ENCODE measurements at places on chromosomes 5 and 9. TPM values are rescaled to one million over a fixed set of nuclear protein-coding genes. Genes with fewer than 3 reads are reported as not detected.
A peak's percentile ranks its signal among the peaks of the same experiment; 100 is the strongest.

GRCh38 chr5:16927613-16928012, 8.5 kb downstream of the MYO10 start:
- DNase-seq, result no peak

DNA sequence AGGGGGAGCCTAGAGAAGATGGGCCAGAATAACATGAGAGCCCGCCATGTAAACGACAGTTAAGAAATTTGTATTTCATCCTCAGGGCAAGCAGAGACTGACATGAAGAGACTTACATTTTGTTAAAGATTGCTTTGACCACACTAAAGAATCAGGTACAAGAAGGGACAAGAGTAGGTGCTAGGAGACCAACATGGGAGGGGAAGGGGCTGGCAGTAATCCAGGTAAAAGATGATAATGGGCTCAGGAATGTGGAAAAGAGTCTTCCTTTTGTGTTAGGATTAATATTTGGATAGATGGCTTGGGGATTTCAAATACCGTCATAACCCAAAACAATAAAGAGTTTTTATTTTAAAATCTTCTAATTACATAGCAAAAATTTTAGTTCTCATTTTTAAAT, 137.3 kb downstream of the ZNF462 start:
- no peak for DNase-seq

DNA sequence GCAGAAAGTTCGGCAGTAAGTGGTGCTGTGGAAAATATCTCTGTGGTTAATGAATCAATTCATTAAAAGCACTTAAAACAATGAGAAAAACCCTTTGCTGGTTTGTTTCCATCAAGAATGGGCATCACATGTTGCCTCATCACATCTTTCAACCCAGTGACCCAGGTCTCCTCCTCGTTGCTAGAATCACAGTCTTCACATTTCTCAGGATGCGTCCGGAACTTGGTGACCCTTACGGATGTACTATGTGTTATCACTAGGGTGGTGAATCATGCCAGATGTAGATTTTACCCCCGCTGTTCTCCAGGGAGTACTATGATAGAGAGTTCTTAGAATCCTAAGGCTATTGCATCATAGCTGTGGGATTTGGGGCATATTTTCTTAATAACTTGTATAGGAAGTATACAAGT, 217.9 kb upstream of the KLF4 start:
- no peak for DNase-seq

DNA sequence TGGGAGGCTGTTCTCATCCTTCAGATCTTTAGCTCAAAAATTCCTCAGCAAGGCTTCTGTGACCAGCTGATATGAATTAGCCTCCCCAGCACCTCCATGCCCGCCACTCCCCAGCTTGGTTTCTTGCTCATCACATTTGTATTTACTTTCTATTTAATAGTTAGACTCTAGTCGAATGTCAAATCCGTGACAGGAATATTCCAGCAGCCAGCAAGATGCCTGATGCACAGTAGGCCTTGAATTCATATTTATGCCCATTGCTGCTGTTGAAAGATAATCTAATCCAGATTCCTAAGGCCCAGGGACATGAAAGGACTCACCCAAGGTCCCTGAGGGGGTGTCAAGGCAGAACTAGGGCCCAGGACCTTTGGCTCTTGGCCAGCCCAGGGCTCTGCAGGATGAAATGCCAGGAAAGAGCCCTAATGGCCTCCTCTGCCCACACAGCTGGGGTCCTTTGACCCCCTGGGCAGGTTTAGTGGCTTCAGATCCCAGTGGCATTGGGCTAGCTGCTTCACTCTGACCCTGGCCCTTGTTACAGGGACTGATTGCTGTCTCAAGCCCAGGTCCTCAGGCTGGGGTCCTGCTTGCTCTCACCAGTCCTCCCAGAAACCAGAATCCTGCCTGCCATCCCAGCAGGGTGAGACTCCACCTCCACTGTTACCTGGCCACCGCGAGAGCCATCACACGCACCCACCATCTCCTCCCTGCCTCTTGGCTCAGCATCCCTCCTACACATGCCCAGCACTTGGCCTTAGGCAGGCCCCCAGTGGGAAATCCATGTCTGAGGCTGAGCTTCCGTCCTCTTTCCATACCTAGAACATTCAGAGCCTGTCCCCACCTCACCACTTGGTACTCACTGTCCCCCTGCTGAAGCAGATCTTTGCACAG, 7.3 kb downstream of the CSF1R start:
- peak; percentile 31 for DNase-seq

- DNase-seq, result no peak
Observed at GRCh38 chr5:132607095-132607494, 50.3 kb downstream of the RAD50 start.

GRCh38 chr5:14655146-14655741, 9.3 kb upstream of the OTULIN start:
- DNase-seq, result no peak

- DNase-seq, result no peak
Observed at GRCh38 chr9:116605904-116606341, 81.2 kb upstream of the TRIM32 start.

NSD1 gene
- total RNA-seq, result 30.4 TPM
